ENCODE measurements at places on chromosomes 7 and 10.

DNA sequence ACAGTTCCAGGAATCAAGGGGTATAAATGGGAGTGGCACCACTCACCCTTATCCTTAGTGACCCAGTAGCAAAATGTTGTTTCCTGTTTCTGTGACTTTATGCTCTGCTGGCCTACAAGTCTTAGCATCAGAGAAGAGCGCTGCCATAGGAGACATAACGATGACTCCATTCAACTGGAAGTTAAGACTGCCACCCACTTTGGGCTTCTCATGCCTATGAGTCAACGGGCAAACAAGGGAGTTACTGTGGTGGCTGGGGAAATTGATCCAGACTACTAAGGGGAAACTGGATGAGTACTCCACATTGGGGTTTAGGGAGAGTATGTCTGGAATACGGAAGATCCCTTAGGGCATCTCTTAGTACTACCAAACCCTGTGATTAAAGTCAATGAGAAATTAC, 40.6 kb upstream of the PIK3CG start:
- DNase-seq = no peak

DNA sequence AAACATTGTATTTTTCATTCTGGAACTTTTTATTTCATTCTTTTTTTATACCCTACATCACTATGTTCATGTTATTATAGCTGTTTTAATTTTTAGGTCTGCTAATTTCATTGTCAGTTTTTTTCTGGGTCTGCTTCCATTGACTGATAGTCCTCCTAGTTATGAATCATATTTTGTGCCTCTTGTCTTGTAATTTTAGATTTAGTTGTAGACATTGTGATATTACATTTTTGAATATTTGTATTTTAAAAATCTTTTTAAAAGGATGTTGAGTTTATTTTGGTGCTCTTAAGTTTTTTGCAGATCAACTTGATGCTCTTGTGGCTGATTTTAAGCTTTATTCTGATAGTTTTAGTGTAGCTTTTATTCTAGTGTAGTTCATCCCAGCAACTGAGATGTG, 57.6 kb downstream of the BTRC start:
- DNase-seq = no peak

- no peak for DNase-seq
These were observed 242.5 kb downstream of the VTI1A start for GRCh38 chr10:112689327-112690072.

DNA sequence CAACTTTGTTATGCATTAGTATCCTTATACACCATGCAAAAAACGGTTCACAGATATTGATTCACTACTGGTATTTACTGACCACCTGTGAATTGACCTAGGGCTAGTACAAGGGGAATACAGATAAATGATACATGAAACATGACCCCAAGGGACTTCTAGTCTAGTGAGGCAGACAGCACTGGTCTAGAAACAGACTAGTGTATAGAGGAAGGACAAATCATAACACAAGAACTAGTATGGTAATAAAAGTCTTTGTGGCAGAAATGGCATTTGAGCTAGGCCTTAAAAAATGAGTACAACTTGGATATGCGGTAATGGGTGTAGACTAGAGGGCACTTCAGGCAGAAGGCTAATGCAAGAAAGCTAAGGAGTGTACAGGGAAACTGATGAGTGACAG, 86.6 kb downstream of the SLC25A13 start:
- no peak for DNase-seq

- DNase-seq = no peak
These were observed 17.6 kb upstream of the SFR1 start for GRCh38 chr10:104104418-104104817.

- DNase-seq = no peak
These were observed 1.5 kb downstream of the STOX1 start for GRCh38 chr10:68828833-68829232.

GRCh38 chr10:69014171-69014570, 25.6 kb downstream of the KIFBP start:
- DNase-seq = no peak

- DNase-seq = no peak
These were observed 22.8 kb upstream of the DLX6 start for GRCh38 chr7:96982586-96982985.

GRCh38 chr7:26944501-26945358, 80.3 kb upstream of the SKAP2 start:
- DNase-seq = no peak

GRCh38 chr10:103555712-103556111, 62.2 kb downstream of the NEURL1 start:
- DNase-seq = no peak

GRCh38 chr7:55148571-55148970, 129.8 kb downstream of the EGFR start:
- DNase-seq = no peak

All from NCI-H2081 (cell line).